ENCODE measurements at places on chromosomes 13 and 19.

DNA sequence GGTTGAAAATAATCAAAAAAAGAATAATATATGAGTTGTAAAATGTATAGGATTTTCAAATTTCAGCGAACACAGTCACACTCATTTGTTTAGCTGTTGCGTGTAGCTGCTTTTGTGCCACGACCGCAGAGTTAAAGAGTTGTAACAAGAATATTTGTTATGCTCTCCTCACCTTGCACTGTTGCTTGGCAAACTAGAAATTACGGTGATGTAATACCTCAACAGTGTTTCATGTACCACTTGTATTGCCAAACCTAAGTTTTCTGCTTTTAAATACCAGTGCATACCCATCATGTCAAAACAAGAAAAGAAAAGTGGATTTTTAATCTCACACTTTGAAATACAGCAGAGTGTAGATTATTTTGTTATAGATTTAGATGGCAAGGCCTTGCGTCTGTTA is 201.1 kb downstream of the NBEA start:
- DNase-seq: no peak

DNA sequence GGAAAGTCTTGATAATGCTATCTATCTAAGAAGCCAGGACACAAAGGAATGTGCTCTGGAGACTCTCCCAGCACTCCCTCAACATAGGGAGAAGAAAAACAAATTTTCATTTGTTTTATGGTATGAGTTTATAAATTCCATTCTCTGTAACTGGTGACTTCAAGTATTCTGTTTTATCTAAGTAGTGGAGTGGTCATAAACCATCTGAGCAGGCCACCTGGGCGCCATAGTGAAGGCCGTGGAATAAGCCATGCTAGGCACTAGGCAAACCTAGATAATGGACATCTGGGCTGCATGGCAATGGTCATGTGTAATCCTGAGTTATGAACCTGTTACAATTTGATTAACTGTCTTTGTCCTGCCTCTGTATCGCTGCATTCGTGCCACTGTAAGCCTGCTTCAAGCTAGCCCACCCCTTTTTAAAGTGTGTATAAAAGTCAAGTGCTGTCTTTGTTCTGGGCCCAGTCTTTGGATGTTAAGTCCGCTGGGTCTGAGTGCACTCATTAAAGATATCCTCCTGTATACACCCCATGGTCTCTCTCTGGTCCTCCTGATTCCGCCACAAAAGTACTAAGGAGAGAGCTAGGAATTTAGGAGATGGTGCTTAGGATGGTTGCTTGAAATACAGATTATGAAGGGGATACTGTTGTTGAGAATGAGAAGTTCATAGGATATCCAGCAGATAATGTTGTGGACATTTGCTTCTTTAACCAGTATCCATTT is 13.2 kb downstream of the GTF2F2 start:
- DNase-seq: no peak

DNA sequence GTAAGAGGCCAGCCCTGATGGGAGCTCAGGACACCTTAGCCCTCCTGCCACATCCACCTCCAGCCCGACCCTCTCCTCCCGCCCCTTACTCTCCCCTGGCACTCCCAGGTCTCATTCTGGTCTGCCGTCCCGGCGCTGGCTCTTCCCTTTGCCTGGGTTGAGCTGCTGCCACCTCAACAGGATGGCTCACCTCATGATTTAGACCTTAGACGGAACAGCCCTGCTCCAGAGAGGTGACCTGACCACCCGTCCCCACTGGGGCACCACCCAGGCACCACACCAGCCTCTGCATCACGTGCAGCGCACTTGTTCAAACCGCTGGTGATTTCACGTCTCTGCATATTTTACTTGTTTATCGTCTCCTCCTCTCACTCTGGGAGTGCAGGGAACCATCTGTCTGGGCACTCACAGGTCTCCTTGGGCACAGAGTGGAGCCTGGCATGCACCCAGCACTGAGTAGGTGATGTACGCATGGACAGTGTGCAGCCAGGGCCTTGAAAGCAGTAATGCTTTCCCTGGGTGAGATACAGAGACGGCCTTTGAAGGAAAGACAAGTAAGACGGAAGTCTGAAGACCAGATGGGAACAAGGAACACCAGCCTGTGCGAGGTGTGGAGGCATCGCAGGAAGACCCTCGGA is 183.1 kb downstream of the KATNAL1 start:
- no peak for DNase-seq

DNA sequence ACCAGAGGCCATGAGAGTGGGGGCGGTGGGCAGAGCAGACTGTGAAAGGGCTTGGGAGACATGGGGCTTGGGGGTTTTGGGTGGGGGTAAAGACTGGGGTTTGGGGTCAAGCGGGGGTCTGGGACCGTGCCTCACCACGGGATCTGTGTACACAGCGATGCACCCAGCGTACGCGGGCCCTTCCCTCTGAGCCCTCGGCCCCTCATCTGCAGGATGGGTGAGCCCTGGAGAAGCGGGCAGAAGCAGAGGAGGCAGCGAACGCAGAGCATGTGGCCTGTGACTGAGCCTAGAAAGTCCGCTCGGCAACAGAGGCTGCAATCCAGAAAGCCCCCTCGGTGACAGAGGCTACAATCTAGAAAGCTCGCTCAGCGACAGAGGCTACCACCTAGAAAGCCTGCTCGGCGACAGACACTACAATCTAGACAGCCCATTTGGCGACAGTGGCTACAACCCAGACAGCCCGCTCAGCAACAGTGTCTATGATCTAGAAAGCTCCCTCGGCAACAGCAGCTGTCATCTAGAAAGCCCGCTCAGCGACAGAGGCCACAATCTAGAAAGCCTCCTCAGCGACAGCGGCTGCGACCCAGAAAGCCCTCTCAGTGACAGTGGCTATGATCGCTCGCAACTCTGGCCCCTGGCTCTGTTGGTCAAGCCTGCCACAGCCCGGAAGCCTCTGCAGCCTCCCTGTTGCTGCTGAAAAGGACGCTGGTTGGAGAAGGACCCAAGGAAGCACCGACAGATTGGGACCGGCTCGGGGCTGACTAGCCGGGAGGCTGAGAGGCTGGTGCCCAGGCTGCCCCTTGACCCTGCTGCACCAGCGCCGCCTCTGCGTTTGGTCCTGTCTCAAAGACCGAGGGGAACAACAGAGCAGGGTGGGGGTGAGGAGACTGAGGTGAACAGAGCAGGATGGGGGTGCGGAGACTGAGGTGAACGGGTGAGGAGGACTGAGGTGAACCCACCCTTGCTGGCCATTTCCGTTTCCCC is 68.6 kb downstream of the SPACA7 start:
- no peak for DNase-seq

- no peak for DNase-seq
Observed at GRCh38 chr13:30332456-30333143, 25.2 kb upstream of the KATNAL1 start.

DNA sequence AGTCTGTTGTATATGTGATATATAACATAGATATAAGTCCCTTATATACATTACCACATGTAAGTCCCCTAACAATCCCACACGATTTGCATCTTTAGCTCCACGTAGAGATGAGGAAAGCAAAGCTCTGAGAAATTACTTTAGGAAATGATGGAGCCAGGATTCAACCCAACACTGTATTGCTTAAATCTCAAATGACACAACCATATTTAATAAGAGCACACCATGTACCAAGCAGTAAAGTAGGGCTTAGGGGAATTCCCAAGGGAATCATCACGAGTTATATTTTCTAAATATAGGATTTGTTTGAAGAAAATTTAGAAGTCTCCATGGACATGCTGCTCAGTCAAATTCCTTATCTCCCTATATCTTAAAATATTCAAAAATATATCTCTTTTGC is 61.3 kb upstream of the POMP start:
- DNase-seq: no peak

- DNase-seq: no peak
Observed at GRCh38 chr13:41467425-41467945, 10.1 kb downstream of the RGCC start.

GRCh38 chr19:4911786-4912672 is 2.7 kb downstream of the UHRF1 start:
- DNase-seq: no peak

- DNase-seq: no peak
Observed at GRCh38 chr19:38654628-38655055, 7.2 kb downstream of the ACTN4 start.

DNA sequence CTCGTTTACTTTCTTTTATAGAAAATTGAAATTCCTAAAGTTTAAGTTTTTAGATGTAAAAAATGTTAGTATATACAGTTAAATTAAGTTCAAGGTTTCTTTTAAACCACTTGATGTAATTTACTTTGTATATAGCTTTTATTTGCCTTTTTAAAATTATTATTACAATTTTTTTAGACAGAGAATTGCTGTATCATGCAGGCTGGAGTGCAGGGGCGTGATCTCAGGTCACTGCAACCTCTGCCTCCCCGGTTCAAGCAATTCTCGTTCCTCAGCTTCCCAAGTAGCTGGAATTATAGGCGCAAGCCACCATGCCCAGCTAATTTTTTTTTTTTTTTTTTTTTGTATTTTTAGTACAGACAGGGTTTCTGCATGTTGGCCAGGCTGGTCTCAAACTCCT is 75.0 kb downstream of the KCNRG start:
- DNase-seq: no peak

DNA sequence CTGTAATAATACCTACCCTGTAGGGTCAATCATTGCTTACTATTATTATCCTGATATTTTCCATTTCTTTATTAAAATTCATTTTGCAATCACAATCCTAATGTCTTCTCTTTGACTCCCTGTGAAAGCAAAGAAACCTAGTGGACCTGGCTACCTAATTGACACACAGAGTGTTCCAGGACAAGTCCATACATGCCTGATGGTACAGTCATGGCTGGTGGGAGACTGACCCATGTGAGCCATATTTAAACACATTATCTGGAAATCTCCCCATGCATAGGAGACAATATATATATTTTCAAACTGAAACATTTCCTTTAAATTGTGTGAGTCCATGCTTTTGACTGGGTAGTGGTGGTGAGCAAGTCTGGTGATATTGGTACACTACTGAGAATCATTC is 230.6 kb upstream of the DACH1 start:
- no peak for DNase-seq

GRCh38 chr19:31262725-31263191 is 86.5 kb downstream of the TSHZ3 start:
- no peak for DNase-seq

DNA sequence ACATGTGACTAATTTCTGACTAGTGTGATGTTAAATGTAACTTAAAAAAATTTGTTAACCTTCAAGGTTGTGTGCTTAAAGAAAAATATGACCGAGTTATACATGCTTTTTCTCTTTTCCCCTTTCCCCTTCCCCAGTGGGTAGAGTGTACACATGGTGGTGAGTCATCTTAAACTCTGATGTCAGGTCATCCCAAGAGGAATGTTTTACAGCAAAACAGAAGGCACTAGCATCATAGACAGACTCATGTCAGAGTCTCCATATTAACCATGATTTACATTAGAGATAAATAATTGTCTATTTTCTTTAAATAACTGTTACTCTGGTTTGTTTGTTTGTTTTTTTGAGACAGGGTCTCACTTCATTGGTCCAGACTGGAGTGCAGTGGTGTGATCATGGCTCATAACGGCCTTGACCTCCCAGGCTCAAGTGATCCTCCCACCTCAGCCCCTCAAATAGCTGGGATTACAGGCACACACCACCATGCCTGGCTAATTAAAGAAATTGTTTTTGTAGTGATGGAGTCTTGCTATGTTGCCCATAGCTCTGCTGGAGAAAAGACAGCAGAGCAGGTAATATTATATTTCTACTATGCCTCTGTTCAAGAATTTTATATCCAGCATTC is 160.4 kb upstream of the PCDH9 start:
- no peak for DNase-seq

DNA sequence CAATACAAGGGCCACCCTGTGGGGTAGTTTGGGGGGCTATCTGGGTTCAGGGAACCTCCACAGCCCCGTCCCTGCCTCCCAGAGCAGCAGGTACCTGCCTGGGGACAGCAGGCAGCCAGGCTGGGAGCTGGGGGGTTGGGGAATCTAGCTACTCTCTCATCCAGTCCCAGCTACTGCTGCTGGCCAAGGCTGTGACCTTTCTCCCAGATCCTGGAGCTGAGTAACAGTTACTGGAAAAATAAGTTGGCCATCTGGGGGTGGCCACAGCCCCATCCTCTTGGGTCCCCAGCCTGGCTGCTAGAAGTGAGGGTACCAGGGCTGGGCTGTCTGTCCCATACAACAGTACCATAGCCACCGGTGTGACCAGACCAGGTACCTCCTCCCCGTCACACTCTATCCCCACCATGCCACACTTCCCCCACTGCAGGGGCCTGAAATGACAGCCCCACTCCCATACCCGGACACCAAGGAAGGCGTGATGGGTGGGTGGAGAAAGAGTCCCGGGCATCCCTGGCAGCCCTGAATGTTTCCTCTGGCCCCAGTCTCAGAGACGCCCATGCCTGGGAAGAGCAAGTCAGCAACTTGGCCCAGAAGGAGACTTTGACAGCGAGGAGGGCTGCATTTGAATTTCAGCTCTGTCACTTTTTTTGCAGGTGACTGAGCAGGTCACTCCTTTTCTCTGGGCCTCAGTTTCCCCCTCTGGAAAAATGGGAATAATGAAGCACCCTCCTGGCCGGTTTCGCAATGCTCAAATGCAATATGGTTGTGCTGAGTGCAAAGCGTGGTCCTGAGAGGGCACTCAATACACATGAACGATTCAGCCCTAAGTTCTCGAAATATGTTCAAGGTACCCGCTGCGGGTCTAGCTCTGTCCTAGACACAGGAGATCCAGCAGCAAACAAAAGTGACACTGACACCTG is 30.7 kb upstream of the NFIC start:
- DNase-seq: no peak

GRCh38 chr19:28831462-28831861 is 381.5 kb downstream of the UQCRFS1 start:
- no peak for DNase-seq

DNA sequence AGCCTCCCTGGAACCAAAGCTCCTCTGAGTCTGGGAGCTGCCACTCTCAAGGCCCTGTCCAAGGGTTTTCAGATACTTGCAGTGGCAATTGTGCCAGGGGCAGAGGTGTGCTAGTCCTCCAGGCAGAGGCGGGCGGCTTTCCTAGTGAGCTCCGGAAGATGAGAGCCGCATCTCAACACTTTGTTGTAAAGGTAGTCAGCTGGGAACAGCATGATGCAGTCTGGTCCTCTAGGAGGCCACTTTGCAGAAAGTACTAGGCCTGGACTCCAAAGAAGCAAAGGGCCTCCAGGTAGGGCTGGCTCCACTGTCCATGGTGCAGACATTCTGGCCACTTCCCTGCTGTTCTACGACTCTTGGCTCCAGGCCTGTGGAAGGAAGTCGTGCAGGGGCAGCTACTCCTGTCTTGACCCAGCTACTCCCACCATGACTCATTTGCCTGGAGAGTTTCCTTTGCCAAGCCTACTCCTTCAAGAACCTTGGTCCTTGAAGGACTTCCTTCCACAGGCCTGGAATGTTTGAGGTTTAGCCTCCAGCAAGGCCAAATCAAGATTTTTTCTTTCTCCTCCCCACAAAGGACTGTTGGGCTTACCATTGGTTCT is 9.9 kb upstream of the ZNF536 start:
- DNase-seq: no peak

- DNase-seq: no peak
Observed at GRCh38 chr13:111514610-111515306, 194.3 kb downstream of the TEX29 start.

GRCh38 chr13:50588491-50589130 is 254.9 kb downstream of the DLEU7 start:
- DNase-seq: no peak

GRCh38 chr19:58229255-58229639 is 533 bp downstream of the ZNF544 start:
- DNase-seq: no peak

GRCh38 chr13:81406639-81407292 is 1065.8 kb upstream of the SPRY2 start:
- DNase-seq: no peak

GRCh38 chr19:50975766-50976165 is 6.4 kb upstream of the KLK6 start:
- DNase-seq: no peak
